ENCODE measurements at places on chromosomes 5 and 9.
A peak's percentile ranks its signal among the peaks of the same experiment; 100 is the strongest.

GRCh38 chr5:10655161-10655971 lies 91.5 kb downstream of the ANKRD33B start:
- no peak for DNase-seq

DNA sequence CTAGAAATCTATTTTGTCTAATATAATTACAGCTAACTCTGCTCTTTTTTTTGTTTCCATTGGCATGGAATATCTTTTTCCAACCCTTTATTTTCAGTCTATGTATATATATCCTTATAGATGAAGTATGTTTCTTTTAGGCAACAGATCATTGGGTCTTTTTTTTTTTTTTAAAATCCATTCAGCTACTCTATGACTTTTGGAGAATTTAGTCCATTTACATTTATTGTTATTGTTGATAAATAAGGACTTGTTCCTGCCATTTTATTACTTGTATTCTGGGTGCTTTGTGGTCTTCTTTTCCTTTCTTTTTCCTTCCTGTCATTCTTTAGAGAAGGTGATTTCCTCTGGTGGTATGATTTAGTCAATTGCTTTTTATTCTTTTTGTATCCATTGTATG lies 296.8 kb downstream of the SMARCA2 start:
- DNase-seq = no peak

GRCh38 chr5:160385496-160385895 lies 14.4 kb downstream of the FAM200C start:
- DNase-seq = no peak

GRCh38 chr5:135364421-135365262 lies 34.4 kb downstream of the MACROH2A1 start:
- no peak for DNase-seq

GRCh38 chr5:17259630-17260257 lies 42.3 kb downstream of the BASP1 start:
- DNase-seq = no peak

- no peak for DNase-seq
Measured at GRCh38 chr5:68336200-68336599, 120.6 kb downstream of the PIK3R1 start.

DNA sequence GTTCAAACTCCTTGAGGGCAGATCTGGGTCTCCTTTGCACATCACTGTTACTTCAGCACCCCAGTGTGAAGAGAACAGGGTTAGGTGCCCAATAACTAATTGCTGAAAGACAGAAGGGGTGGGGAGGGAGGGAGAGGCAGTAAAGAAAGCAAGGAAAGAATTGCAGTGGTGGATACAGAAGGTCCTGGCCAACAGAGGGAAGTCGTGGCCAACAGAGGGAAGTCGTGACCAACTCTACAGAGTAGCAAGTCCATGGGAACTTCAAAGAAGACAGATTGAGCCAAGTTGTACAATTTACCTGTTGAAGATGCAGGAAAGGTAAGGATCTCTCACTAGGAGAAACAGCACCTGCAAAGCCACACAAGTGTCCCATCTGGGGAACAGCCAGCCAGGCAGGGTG lies 27.0 kb downstream of the CCNJL start:
- DNase-seq = no peak

DNA sequence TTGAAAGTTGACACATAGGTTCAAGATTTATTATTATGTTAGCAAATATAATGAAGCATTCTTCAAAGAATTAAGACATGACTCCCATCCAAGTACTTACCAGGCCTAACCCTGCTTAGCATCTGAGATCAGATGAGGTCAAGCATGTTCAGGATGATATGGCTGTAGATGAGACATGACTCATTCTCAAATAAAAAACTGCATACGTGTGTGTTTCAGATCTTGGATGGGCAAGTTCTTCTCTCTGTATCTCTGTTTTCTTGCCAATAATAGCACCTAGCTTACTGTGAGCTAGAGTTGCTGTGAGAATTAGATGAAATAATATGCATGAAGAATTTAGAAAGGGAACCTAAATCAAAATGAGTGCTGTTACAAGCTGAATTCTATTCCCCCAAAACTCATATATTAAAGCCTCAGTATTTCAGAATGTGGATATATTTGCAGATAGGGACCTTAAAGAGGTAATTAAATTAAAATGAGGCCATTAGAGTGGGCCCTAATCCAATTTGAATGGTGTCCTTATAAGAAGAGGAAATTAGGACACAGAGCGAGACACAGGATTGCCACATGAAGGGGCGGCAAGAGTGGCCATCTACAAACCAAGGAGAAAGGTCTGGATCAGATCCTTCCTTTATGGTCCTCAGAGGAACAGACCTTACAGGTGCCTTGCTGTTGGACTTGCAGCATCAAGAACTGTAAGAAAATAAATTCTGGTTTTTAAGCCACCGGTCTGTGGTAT lies 146.2 kb downstream of the MARCHF11 start:
- DNase-seq = no peak

- DNase-seq = peak; percentile 65
Measured at GRCh38 chr5:173795601-173796000, 92.5 kb upstream of the CPEB4 start.

DNA sequence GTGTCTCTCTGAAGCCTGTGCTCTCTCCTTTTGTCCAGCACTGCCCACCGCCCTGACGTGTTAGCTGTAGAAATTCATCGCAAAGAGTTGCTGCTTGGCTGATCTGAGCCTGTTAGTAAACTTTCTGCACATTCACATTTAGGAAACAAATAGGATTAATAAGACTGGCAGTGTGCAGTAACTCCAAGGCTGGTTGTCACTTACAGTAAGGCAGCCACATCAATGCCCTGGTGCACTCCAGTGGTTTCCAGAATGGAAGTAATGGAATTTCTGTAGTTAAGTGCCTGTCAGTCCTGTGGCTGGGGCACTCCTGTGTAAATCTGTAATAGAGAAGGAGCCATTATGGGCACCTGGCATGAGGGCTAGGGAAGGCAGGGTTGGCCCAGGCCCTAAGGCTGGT lies 70.6 kb downstream of the DOCK2 start:
- DNase-seq = no peak

DNA sequence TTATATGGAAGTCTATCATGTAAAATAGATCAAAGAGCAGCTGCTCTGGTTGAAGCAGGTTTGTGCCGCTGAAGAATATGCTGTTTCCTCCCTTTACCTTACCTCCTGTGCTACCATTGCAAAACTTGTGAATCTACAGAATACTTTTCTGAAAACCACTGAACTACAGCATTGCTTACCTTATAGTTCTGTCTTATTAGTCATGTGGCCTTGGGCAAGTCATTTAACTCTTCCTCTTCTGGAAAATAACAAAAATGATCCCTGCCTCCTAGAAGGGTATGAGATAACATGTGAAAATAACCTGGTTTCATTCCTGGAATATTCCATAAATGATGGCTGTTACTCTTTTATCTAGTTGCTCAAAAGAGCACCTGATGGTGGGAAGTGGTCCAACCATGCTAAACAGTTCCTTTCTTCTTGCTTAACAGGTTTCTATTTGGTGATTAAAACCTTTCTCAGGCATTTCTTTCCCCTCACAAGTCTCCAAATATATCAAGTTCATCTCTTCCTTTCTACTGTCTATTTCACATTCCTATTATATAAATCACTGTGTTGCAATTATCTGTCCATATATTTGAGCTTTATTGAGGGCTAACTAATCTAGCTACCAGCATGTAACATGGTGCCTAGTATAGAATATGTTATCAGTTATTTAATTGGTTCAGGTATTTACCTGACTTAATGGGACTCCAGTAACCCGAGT lies 15.0 kb downstream of the TRIM32 start:
- DNase-seq = no peak

DNA sequence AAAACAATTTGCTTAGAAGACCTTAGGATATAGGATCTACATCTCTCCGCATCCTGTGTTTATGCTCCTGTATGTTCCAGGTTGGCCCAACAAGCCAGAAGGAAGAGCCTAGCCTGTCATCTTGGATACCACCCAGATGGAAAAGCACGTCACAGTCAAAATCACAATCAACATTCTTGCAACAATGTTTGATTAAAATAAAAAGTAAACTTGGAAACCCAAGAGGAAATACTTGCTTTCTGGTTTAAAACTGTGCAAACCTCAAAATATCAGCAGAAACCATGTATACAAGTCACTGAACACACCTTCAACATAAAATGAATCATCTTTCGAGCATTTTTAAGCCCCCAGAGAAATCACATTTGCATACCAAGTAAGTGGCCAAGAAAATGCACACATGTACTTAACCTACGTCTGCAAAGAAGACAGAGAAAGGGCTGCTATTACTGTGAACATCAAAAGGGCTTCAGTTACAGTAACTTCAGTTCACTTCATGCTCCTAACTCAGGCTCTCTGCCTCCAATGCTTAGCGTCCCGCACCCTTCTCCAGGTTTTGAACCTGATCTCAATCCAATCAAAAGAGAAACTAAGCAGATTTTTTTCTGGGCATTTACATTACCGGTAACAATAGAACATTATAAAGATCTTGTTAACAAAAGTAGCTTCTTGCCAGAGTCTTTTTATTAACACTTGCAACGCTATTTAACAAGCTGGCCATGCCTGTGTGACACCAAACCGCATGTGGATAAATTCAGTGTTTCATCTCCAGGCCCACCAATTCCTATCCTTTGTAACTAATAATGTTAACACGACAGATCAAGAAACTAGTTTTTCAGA lies 1.3 kb downstream of the ENC1 start:
- DNase-seq = no peak

GRCh38 chr5:160237571-160238093 lies 8.3 kb downstream of the FABP6 start:
- DNase-seq = no peak

DNA sequence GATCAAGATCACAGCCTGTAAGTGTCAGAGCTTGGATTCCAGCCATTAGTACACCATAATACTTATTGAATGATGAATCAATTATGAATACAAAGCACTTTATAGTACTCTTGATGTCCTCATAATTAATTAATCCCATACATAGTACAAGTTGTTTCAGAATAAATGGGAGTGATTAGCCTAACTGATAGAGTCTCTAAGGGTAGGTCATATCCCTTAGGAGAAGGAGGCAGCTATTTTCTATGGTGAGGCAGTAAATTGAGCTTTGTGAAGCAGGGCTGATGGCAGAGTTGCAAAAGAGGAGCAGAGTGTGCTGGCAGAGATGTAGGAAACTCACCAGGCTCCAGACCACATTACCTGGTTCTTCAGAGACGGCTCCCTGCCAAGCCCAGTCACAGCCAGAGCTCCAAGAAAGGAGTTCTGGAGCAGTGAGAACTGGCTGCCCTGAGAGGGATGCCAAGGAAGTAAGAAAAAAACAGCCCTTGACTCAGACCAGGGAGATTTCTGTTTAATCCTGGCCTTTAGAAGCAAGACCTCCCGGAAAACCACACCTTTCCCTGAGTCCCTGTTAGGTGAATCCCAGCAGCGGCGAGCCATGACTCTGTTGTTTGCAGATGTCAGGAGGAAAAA lies 112.9 kb downstream of the SH3TC2 start:
- no peak for DNase-seq

GRCh38 chr9:99732715-99733114 lies 89.0 kb upstream of the NR4A3 start:
- no peak for DNase-seq

DNA sequence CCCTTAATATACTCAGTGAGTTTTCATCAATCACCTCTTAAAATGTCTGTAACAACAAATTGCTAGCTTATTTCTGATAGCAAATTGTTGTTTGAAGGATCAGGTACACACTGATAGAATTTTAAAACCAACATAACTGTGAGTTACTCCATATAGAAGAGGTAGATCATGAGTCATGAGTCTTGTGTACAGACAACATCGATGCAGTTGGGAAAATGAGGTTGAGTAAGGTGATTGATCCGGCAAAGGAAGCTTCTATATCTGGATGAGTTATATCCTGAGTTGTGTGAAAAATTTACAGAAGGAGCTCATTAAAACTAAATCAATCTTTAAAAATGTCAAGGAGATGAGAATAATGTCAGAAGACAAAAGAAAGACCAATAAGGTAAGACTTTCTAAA lies 604.6 kb upstream of the RGMB start:
- no peak for DNase-seq

GRCh38 chr5:165630261-165630778 lies 2124.9 kb downstream of the MAT2B start:
- peak; percentile 49 for DNase-seq

DNA sequence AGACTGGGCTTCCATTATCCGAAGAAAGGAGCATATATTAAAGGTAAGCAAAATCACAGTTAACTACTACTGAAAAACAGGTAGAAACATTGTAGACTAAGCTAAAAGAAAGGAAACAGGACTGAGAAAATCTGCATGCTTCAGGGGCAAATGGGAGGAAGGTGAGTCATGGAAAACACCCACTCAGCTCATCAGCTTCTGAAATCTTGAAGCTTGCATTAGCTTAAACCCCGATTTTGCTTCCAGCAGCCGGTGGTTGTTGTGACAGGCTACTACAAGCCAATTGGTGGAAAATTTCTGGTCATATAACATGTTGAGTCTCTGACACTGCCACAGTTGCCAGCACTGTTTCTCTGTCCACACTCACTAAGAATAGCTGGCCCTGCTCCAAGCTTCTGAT lies 179.6 kb upstream of the PUM3 start:
- no peak for DNase-seq

GRCh38 chr5:172454358-172455086 lies at the start of gene SH3PXD2B:
TSS of gene SH3PXD2B (minus strand) at chr5:172454525. CDS start at chr5:172454352, 173 bp downstream.
- DNase-seq = peak; percentile 66

GRCh38 chr9:4844056-4844838 lies 51.5 kb downstream of the RCL1 start:
- no peak for DNase-seq

DNA sequence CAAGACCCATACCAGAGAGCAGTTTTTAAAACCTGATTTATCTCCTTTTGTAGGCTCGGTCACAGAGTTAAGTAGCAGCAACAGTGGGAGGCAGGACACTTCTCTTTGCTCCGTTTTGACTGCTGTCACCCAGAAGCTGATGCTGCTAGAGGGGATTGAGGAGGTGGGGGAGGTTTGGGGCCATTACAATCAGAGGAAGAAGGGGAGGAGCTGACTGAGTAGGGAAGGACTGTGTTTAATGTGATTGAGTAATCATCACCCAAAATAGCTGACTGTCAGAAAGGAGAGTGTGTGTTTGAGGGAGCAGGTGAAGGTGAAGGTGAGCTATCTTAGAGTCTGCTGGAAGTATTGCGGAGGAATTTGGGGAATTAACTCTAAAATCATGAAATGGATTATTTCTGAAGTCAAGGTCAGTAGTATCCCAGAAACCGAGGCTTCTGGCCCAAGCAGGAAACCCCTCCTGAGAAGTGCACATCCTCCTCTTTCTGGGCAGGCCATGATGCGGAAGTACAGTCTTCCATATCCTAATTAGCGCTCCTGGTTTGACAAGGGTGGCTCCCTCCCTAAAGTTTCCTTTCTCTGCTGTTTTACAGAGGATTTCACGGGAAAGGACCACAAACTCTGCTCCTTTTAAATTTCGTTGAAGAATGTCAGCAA lies 214.9 kb downstream of the PLK2 start:
- no peak for DNase-seq

DNA sequence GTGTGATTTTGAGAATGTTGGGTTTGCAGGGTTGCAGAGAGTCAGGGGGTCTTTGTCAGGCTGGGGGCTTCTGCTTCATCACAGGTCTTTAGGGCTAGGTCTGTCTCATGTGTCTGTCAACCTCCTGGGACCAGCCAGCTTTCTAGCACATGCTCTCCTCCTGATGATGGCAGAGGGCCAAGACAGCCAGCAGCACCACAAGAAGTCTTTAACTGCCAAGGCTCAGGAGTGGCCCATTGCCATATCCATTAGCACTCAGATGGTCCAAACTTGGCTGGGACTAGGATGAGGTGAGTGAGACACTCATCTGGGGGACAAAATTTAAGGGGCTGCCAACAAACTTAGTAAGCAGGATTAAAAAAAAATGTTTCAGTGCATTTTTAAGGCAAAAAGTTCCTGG lies 384.2 kb upstream of the CDH10 start:
- DNase-seq = no peak
